ENCODE measurements at places on chromosomes 13 and 19.

DNA sequence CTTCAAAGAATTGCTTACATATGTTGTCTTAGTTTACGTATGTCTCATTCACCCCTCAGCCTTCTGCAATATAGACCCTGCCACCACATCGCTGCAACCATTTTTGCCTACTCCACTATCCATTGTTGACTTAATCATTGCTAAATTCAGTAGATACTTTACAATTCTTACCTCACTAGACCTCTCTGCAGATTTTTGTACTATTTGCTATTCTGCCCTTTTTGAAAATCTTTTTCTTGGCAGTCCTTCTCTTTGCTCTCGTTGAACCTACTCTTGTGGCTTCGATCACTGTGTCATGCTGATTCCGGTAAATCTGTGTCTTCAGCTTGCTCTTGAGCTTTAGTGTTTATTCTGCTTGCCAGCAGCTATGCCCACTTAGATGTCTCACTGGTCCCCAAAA lies 81.2 kb downstream of the CDK8 start:
- DNase-seq: peak; percentile 37

- no peak for DNase-seq
Measured at GRCh38 chr19:19649580-19649995, 6.1 kb upstream of the GMIP start.

- no peak for DNase-seq
Measured at GRCh38 chr13:113748862-113749451, 10.1 kb upstream of the TMEM255B start.

DNA sequence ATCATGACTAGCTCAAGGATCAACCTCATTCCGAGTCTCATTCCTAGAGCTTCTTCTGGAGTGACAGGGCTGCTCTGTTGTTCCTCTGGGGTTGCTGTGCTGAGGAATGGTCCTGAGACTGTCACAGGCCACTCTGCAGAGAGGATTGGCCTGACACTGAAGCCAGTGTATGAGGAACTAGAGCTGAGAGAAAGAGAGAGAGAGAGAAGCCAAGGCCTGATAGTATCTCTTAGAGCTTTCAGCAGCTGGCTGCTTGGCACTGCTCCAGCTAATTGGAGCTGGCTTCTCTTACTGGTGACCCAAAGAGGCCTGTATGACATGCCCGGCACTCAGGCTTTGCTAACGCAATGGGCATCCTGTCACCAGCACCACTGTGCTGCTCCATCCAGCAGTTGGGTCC lies 73.4 kb upstream of the FLT1 start:
- no peak for DNase-seq

GRCh38 chr19:18814063-18814462 lies 17.7 kb upstream of the UPF1 start:
- DNase-seq: no peak

DNA sequence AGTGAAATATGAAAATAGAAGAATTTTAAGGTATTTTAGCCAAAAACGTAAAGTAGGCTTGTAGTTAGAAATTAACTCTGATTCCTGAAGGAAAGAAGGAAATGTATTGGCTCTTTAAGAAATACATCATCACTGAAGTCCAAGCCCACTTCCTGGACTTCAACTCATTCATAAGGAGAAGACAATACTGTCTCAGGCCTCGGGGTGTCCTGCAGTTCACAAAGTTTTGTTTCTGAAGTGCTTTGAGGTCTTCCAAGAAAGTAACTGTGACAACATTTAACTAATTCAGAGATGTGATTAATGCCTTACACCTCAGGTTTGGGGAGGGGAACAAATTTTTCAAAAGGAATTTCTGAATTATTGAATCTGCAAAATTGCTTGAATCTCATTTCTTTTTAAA lies 65.8 kb upstream of the STARD13 start:
- no peak for DNase-seq

DNA sequence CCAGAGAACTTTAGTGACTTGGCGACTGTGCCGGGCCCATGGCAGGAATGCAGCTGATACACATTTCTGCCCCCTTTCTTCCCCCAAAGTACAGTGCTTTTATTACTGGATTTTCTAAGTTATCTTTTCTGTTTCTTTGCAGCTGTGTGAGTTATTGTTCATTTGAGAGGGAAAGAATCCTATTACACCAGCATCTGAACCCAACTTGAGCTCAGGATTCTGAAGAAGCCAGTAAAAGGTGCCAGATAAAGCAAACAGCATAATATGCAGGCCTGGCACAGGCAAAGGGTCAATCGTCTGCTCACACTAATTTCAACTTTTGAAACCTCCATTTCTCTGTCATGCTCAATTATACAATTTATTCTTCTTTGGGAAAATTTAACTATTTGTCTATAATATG lies 93.9 kb downstream of the DOCK9 start:
- no peak for DNase-seq

DNA sequence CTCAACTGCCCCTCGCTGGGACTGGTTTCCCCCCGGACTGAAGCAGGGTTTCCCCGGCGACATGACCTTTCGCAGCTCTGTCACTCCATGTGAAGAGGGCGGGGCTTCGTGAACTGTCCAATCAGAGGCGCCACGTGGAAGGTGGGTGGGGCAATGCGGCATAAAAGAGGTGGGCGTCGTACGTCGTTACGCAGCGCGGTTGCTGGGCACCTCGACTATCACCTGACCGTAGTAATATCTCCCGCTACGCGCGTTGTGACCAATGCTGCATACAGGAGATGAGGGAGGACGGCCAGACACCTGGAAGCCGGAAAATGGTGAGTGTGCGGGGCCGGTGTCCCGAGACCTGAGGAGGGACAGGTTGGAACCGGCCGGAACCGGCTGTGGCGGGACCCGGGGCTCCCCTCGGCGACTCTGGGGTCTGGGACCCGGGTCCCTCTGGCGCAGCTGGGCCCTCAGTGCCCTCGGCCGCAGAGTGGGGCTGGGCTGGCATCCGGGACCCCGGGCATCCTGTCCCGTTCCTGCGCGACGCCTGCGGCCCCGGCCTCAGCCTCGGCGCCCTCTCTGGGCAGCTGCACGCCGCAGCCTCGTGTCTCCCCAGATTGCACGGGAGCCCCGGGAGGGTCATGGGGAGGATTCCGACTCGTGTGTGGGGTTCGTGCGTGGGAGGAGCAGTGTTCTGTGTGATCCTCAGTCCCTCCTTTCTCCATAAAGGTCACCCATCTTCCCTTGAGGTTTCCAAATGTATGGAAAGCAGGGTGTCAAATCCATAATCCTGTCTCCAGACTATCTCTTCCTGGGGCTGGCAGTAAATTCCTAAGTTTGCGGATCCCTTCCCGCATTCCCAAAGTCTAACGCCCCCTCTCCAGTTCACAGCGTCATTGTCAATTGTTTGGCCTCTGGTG lies 32.2 kb downstream of the ZNF136 start:
- DNase-seq: peak; percentile 93

DNA sequence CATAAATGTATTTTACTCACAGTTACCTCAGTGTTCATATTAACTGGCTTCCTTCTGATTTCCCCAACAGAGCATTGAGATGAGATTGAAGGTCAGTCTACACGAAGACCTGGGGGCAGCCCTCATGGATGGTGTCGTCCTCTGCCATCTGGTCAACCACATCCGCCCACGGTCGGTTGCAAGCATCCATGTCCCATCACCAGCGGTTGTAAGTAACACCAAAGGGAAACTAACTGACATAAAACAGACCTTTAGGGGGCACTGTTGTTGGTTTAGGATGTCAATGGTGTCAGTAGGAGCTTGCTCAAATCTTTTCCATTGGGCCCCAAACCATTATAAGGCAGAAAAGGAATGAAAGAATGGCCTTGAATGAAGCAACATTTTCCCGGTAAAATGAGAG lies 68.2 kb downstream of the ESD start:
- DNase-seq: no peak

- DNase-seq: no peak
Measured at GRCh38 chr13:50576156-50576555, 267.3 kb downstream of the DLEU7 start.

- no peak for DNase-seq
Measured at GRCh38 chr13:52924289-52925148, 76.1 kb upstream of the PCDH8 start.

DNA sequence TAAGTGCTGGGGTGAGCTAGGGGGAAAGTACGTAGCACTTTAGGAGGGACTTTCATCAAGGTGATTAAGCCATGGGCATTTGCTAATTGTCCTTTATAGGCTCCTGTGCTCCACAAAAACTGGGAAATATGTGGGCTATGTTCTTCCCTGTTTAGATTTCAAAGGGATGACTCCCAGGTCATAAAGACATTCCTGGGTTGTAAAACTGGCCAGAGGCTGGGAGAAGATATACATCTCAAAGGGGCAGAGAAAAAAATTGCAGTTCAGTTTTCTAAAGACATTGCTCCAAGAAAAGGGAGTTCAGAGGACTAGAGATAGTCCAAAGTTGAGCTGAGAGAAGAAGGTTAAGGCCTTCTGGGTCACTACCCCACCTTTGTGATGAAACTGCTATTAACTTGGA lies 204.8 kb downstream of the MYO16 start:
- DNase-seq: no peak

DNA sequence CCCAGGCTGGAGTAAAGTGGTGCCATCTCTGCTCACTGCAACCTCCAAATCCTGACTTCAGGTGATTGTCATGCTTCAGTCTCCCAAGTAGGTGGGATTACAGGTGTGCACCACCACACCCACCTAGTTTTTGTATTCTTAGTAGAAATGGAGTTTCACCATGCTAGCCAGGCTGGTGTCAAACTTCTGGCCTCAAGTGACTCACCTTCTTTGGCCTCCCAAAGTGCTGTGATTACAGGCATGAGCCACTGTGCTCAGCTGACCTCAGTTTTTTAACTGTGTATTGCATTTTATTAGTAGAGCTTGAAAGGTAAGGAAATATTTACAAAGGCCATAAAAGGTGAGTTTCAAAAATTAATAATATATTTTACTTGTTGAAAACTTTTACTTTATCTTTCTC lies 2.3 kb downstream of the ZNF726 start:
- no peak for DNase-seq

DNA sequence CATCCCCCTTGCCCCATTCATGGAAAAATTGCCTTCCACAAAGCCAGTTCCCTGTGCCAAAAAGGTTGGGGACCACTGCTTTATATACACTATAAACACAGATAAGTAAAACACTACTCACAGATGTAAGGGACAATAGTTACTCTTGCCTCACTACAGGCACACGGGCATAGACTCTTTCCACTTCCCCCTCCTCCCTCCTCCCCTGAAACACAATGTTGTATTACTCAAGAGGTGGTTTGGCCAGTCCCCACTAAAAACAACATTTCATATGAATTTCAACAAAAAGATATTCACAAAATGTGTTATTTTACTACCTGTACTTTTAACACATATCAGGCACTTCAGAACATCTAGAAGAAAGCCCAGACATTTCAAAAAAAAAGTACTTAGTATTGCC lies 45.1 kb downstream of the EPSTI1 start:
- DNase-seq: no peak

DNA sequence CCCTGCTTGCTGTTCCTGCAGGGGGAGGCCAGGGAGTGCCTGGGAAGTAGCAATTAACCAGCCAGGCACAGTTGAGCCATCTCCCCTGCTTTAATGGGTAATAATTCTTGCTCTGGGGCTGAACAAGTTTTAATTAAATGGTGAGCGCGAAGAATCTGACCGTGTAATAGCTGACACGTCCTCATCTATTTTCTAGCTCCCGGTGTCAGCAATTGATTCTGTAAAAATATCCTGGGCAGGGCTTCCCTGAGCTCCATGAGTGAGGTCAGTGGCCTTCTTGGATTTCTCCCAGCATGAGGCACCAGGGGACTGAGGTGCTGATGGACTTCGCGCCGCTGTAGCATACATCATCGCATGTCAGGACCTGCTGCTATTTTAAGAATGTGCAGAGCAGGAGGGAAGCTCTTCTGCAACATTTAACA lies 26.9 kb downstream of the SIPA1L3 start:
- no peak for DNase-seq

DNA sequence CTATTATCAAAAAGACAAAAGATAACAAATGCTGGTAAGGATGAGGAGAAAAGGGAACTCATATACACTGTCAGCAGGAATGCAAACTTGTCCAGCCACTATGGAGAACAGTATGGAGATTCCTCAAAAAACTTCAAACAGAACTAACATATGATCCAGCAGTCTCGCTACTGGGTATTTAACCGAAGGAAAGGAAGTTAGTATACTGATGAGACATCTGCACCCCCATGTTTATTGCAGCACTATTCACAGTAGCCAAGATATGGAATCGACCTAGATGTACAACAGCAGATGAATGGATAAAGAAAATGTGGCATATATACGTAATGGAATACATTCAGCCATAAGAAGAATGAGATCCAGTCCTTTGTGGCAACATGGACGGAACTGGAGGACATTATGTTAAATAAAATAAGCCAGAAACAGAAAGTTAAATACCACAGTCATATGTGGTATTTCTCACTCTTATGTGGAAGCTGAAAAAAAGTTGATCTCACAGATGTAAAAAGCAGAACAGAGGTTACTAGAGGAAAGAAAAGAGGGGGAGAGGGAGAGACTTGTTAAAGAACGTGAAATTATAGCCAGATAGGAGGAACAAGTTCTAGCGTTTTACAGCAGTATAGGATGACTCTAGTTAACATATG lies 83.2 kb downstream of the RUBCNL start:
- DNase-seq: no peak

GRCh38 chr19:7862413-7862951 lies 11.7 kb downstream of the PRR36 start:
- DNase-seq: peak; percentile 85

- peak; percentile 53 for DNase-seq
Measured at GRCh38 chr13:79631051-79631659, 150.2 kb downstream of the NDFIP2 start.

GRCh38 chr13:23554000-23554399 lies 16.2 kb upstream of the TNFRSF19 start:
- DNase-seq: no peak

- DNase-seq: no peak
Measured at GRCh38 chr13:76160961-76161925, 525.1 kb downstream of the LMO7 start.

DNA sequence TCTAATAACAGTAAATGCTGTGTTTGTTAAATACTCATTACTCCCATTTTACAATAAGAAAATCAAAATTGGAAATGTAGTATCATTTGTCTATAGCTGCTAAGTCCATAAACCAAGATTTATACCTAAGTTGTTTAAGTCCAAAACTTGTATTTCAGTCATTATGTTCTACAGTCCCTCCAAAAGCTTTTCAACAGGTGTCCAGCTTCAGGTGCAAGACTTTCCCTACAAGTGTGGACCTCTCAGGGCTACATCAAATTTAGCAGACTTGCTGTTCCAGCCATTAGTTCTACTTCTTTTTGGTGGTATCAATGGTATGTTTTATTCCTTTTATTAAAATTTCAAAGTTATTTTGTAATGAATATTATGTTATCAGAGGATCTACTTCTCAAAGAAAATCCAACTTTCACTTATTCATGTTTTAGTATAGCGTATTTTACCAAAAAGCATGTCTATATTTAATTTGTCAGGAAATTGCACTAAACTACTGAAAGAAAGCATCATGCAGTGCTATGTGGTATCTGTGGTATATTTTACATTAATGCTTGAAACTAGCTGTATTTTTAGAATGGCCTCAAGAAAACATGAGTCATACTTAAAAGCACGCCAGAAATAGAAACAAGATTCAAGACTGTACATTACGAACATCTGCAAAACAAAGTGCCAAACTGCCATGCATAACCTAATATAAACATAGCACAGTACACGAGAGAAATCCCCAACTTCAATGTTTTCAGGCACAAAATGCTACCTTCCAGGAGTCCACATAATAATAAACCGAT lies 44.5 kb downstream of the VWA8 start:
- no peak for DNase-seq

- DNase-seq: no peak
Measured at GRCh38 chr13:95174517-95174916, 126.7 kb downstream of the ABCC4 start.

- no peak for DNase-seq
Measured at GRCh38 chr13:63307228-63307627, 1891.6 kb upstream of the PCDH20 start.

Data from cerebellar cortex (tissue), 1 donor.